Central memory CD4-positive, alpha-beta T cell (primary cell): ENCODE measurements at places on chromosomes 1 and 21.

- DNase-seq = no peak
These were observed 88.5 kb upstream of the GPR88 start for GRCh38 chr1:100449477-100449876.

DNA sequence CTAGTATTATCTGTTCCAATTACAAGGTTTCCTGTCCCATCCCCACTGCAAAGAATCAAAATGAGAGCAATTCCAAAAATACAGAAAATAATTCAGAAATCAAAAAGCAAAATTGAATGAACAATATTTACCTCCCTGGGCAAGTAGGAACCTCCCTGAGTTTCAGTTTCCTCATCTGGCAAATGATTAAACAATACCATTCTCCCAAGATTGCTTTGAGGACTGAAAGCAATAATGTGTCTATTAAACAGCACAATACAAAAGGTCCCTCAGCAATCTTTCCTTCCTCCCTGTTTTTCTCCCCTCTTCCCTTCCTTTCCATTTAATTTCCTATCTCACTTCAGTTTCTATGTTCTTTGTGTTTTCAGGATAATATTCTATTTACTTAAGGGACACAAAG is 171.0 kb downstream of the ZC3H11B start:
- DNase-seq = no peak

DNA sequence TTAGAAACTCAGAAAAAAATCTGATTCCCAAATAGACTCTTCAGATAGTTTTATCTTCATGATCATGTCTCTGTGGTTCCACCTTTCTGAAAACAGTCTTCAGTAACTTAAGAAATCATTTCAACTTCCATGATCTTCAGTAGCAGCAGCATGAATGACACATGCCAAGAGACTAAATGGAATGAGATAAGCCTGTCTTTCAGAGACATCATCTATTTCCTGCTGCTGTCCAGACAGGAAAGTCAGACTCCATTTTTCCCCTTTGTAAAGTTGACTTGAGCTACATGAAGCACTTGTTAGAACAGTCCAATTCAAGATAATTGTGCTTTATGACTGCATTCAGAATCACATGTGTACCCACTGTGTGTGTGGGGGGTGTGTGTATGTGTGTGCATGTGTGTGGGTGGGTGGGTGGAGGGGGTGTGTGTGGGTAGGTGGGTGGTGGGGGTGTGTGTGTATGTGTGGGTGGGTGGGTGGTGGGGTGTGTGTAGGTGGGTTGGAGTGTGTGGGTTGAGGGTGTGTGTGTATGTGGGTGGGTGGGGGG is 58.8 kb downstream of the CLIC4 start:
- DNase-seq = no peak

DNA sequence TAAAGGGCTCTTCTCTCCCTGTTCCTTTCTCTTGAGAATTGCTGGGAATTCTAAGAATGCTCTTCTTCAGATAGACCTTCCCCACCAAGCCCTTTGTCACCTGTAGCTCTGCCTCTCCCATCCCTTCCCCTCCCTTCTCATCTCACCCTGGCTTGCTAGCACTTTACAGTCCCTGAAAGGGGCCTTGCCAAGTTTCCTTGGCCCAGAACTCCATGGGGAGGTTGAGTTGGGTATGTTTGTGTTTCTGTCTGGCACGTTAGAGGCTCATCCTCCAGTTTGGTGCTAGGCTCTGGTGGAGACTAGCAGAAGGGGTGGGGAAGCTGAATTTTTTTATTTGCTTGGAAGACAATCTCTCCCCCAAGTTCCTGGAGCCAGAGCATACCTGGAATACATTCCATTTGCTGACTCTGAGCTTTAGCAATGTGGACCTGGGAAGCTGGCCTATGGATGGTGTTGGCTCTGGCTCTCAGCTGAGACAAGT is 4.9 kb downstream of the CGN start:
- no peak for DNase-seq

GRCh38 chr1:67211589-67212563 is 45.6 kb downstream of the IL23R start:
- peak; percentile 49 for DNase-seq

DNA sequence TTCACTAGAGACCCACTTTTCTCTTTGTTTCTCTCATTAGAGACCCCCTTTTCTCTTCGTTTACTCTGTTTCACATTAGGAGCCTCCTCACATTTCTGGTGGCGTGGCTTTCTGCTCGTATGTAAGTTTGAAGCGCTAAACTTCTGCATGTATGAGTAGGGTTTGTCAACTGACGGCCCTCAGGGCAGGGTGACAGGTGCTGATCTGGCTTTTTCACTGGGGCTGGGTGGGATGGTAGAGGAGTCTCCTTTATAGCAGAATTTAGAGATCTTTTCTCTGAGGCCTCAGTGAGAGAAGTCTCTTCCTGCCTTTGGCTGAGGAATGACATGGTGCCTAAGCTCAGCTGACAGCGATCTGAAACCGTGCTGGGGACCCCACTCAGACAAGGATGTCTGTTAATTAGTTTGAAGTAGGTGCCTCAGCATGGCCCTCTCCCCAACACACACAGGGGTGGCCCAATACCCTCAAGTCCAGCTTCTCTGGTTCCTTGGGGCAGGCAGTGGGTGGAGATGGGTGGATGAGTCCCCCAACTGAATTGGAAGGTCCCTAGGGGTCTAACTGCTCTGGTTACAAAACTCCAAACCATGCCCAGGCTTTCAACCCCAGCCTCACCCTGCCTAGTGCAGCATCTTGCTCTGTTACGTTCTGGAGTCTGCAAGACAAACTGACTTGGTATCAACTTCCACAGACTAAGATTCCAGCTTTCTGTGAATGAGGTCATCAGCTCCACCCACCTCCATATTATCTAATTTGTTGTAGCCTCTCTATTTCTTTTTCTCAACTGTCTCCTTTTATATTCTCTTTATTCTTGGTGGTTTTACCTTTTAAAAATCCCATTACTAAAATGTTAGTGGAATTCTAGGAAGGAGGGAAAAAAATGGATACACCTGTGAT is 3.2 kb downstream of the SLC1A7 start:
- DNase-seq = no peak

DNA sequence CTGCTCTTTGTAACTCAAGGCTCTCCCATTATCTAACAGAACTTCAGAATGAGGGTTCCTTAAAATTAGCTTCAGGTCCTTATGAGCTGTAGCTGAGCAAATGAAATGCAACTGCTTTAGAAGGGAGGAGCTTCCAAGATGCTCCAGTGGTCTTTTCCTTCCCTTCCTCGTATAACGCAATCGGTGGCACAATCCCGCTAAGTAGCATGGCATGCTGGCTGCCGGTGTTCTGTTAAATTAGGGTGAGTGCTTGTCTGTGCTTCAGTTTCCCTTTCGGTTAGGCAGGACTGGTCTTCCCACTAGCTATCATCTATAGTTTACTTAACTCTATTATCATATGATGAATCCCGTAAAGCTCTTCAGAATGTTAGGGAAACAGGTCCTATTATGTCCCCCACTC is 917 bp downstream of the KIAA0040 start:
- peak; percentile 52 for DNase-seq

DNA sequence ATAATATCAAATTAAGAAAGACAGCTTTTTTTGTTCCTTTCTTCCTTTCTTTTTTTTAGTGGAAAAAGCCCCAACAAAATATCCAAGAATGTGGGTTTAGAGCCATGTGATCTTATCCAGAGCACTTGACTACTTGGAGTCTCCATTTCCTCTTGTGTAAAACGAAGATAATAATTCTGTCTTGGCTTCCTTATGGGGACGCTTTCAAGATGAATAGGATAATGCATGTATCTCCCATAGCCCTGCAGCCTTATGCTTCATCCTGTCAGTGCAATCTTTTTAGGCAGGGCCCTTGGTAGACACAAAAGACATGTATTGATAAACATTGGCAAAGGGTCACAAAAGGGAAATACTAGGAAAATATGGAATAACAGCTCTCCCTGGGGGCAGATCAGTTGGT is 34.8 kb downstream of the ZBTB18 start:
- no peak for DNase-seq

DNA sequence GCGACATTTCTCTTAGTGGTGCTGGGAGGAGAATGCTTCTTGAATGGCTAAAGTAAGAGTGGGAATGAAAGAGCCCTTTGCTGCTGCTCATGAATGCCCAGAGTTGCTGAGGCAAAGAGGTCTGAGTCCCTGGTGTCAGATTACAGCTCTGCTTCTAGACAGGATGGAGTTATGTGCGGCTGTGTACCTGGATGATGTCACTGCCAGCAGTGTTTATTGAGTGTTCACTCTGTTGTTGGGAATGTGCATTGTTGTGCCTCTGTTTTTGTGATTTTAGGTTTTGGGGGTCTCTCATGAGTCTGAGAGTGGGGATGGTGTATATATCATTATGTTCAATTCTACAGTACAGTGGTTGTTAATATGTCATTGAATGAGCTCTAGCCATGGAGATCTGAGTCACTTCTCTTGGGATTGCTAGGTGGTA is 2.7 kb downstream of the CDC14A start:
- peak; percentile 36 for DNase-seq

DNA sequence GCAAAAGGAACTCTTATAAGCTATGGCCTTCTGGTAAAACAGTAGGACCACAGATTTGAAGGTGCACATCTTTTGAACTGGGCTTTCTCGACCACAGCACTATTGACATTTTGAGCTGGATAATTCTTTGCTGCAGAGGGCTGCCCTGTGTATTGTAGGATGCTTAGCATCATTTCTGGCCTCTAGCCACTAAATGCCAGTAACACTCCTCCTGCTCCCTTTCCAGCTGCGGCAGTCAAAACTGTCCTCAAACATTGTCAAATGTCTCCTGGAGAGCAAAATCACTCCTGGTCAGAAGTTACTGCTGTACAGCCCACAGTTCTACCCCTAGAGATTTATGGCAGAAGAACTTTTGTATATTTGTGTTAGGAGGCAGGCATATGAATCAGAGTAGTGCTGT is 836.7 kb downstream of the PLA2G4A start:
- no peak for DNase-seq

- DNase-seq = peak; percentile 42
These were observed 455 bp downstream of the UCHL5 start for GRCh38 chr1:193058529-193059281.

GRCh38 chr1:223739366-223740037 is 27.2 kb downstream of the CAPN2 start:
- DNase-seq = no peak

- no peak for DNase-seq
These were observed 12.8 kb downstream of the EIF2B3 start for GRCh38 chr1:44973645-44974044.

GRCh38 chr1:86030180-86030579 is 126.4 kb downstream of the COL24A1 start:
- DNase-seq = no peak

GRCh38 chr1:228000836-228001563 is 5.8 kb upstream of the WNT3A start:
- no peak for DNase-seq

DNA sequence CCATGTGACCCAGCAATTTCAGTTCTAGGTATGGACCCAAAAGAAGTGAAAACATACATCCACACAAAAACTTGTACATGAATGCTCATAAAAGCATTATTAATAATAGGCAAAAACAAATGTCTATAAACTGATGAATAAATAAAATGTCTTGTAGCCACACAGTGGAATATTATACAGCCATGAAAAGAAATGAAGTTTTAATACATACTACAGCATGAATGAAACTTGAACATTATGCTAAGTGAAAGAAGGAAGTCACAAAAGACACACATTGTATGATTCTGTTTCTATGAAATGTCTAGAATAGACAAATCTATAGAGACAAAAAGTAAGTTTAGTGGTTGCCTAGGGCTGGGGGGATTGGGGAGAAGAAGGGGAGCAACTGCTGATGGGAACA is 130.2 kb downstream of the CDC7 start:
- DNase-seq = no peak

DNA sequence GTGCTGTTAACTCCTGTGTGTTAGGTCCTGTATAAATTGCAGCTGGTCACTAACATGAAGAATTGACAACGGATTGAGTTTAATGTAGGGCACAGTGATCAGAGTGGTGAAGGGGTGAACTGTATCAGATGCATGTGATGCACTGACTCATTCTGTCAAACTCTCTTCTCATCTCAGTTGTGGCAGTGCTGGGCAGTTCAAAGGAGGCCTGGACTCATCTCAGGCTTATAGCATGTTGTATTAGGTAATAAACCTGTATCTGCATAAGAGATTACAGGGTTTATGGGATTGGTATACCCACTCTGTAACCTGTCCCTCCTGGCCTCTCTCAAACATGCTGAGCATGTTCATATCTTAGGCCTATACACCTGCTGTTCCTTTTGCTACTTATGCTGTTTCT is 12.4 kb upstream of the GBP3 start:
- DNase-seq = no peak

- DNase-seq = no peak
These were observed 136.5 kb upstream of the POU3F1 start for GRCh38 chr1:38183096-38183495.

GRCh38 chr1:35727434-35728040 is 8.9 kb upstream of the C1orf216 start:
- DNase-seq = no peak

DNA sequence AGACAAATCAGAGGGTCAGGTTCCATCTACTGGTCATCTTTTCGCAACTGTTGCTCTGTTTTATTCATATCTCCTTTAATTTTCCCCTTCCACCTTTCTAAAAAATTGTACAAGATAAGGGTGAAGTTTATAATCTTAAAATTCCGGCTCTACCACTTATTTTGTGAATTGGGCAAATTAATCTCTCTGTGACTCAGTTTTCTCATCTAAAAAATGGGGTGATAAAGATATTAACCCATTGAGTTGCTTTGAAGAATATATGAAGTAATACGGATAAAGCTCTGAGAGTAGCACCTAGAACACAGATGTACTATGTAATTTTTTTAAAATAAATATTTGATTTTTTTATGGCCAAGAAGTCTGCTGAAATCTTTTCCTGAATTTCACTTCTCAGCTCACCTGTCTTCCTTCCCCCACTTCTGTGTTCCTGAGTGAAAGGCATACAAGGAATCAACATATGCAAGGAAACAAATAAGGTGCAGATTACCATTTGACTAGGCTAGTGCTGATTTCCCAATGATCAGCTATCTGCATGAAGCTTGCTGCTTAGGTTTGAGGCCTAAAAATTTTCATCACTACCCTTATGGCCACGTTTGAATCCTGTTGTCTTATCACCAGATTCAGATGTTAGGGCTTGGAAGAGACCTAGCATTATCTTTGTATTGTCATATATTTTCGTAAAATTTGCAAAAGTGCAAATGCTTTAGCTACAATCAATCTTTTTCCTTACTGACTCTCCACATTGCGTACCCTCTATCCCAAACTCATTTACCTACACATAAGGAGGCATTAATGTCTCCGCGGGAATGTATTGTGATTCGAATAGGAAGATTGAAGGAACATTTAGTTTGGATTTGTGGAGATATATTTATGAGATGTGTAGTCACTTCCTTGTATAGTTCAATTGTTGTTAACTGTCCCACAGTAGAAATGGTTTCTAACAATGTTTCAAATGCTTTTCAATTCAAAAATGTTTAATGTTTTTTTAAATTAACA is 718.3 kb upstream of the PTBP2 start:
- DNase-seq = no peak

DNA sequence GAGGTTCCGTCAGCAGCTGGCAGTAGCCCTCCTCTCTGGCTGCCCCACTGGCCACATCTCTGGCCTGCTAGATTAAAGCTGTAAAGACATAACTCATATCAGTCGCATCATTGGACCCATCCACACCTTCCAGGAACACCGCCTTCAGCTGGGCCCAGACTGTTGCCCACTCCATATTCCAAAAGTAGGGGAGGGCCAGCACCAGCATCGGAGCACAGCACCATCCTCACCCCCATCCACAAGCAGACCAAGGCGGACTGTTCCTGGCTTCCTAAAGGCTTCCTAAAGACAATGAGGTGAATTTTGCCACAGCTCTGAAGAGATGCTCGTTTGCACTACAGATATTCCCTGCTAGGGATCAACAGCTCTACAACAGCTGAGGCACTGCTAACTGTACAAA is 3.5 kb downstream of the SHISA4 start:
- DNase-seq = no peak

- no peak for DNase-seq
These were observed 80.8 kb downstream of the APP start for GRCh38 chr21:26089730-26090129.
